NCI-H526 (cell line): ENCODE measurements at places on chromosomes 13 and 19.

DNA sequence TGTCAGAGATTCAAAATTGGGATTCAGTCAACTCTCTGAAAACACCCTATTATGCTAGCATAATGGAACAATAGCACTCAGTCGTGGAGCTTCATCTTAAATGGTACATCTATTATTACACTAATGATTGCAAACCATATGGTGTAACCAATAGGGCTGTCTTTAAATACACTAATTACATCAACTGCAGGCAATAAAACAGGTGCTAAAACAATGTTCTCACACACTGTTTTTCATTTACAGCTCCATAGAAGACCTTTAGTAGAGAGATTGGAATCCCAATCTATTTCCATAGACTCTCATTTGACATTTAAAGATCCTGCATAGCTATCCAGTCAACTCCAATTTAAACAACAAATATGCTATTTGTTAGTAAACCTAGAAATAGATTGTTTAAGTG, 1917.4 kb downstream of the OLFM4 start:
- no peak for DNase-seq

DNA sequence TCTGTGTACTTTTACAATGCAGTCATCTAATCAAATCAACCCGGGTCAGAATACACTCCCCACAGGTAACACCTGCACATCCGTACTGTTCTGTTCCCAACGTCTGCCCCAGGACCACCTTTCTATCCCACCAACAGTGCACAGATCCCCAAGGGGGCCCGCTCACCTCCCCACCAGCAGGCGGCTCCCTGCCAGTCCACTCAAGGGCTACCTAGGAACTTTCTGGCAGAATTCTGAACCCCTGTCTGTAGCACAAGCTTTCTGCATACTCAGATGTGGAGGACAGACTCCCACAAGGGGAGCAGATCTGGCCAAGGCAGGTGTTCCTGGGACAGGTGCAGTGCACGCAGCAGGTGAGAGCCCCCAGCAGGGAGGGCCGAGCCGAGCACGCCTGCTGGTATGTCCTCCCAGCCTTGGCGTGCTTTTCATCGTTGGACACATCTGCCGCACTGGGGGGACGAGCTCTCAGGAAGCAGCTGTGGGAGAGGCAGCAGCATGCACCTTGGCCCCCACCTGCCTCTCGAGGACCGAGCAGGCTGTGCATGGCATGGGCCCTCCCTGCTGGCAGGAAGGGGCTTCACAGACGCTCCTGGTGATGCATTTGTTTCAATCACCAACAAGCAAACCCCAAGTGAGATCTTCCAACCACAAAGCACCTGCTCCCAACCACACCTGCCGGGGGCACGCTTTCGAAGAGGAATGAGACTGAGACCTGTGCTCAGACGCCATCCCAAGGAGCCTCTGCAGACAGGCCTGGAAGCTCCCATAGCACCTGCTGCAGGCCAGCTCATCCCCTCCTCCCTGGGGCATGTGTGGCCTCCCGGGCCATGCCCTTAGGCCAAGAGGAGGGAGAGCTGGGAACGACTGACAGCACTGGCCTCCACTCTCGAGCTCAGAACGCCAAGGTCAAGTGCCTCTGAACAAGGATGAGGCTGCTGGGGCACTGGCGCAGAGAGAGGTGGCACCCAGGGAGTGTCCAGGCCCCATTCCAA, 35.9 kb downstream of the RAB20 start:
- peak; percentile 70 for DNase-seq

DNA sequence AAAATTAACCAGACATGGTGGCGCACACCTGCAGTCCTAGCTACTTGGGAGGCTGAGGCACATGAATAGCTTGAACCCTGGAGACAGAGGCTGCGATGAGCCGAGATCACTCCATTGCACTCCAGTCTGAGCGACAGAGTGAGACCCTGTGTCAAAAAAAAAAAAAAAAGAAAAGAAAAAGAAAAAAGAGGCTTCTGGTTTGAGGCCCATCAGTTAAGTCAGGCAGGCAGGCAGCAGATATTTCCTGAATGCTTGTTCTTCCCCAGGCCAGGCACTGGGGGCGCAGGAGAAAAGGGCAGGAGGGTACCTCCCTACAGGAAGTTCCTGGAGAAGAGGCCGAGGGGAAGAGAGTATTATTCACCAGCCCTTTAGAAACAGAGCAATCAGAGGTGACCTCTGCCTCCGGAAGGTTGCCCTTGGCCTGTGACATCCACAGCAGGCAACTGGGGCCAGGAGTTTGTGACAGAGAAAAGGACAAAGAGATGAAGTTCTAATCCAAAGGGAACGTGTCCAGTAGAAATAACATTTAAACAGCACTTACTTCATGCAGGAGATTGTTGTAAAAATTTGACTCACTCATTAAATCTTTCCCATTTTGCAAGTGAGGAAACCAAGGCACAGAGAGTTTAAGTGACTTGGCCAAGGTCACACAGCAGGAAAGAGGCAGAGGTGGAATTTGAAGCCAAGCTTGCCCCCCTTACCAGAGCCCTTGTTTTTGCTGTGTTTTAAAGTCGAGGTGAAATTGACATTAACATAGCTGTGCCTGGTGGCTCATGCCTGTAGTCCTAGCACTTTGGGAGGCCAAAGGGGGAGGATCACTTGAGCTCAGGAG, 4.3 kb upstream of the RLN3 start:
- DNase-seq = peak; percentile 10

DNA sequence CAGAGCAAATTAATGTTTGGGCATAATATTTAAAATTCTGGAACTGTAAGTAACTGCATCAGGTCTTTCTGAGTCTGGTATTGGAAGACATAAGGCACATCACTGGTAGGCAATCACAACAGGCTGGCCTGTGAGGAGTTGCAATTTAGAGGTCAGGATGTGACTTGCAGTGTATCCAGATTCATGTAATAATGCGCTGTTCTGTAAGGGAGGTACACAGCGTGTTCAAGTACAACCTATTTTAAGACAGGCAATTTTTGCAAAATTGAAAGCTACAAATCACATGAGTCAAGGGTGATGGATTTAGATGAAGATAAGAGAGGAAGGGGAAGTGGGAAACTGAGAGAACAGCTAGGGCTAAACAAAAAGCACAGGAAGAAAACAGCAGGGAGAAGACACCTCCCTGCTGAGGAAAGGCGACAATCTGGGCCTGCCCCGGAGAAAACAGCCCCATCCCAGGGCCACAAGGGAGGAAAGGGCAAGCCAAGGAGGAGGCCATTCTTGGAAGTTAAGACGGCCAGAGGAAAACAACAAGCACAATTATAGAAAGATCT, 138.1 kb downstream of the LACC1 start:
- no peak for DNase-seq

GRCh38 chr19:12800466-12800770, 1.2 kb downstream of the PRDX2 start:
- no peak for DNase-seq

DNA sequence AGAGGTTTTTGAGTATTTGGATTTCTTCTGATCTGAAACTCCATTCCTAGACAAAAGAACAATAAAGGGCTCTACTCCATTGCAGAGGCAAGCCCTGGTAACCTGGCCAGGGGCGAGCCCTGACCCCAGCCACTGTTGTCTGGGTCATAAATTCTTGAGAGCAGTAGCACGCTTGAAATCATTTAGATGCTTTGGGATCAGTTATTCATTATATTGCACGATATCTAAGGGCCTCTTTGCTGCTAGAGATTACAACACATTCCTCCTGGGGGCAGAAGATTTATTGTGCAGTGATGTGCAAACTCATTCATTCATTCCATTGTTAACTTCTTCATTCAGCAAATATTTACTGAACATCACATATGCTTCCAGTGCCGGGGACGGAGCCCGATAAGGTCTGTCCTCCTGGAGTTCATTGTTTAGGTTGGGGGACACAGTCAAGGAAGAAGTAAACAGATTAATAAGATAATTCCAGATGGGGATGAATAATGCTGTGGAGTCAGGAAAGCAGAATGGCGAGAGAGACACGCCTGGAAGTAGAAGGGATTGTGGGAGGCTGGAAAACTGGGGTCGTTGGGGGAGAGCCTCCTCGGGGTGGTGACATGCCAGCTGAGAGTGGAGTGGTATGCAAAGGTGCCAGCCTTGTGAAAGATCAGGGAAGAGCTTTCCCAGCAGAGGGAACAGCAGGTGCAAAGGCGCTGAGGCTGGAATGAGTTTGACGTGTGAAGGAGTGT, 34.9 kb downstream of the SIPA1L3 start:
- no peak for DNase-seq

DNA sequence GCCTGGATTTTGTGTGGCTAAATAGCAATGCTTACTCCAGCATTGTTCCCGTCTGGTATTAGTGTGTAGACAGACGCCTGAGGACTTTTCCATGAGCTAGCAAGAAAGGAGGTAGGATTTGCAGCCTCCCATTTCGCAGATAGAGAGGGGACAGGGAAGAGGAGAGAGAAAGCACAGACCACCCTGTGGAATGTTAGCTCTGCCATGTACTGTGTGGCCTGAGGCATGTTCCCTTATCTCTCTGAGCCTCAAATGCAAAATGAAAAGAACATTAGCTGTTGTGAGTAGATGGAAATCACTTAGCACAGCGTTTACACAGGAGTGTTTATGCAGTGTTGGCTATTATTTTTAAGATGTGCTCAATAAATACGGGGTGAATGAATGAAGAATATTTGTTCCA, 45.5 kb downstream of the OLFM4 start:
- no peak for DNase-seq

DNA sequence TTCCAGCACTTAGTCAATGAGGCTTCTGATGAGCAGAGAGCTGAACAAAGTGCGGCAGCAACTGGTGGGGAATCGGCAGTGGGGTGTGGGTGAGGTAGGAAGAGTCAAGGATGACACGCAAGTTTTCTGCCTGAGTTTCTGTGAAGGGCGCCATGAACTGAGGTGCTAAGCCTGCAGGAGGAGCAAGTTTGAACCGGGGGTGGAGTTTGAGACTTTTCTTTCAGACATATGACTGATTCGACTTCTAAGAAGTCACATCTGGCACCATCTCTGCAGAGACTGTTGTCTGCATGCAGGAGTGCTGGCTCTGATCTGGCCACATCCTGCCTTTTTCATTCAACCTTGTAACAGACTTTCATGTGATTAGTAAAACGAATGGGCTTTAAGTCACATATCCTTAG, 14.8 kb upstream of the GPI start:
- no peak for DNase-seq

GRCh38 chr13:24050292-24050711, 110.2 kb upstream of the SPATA13 start:
- no peak for DNase-seq

GRCh38 chr19:45090606-45091005, 2.4 kb upstream of the PPP1R37 start:
- no peak for DNase-seq

DNA sequence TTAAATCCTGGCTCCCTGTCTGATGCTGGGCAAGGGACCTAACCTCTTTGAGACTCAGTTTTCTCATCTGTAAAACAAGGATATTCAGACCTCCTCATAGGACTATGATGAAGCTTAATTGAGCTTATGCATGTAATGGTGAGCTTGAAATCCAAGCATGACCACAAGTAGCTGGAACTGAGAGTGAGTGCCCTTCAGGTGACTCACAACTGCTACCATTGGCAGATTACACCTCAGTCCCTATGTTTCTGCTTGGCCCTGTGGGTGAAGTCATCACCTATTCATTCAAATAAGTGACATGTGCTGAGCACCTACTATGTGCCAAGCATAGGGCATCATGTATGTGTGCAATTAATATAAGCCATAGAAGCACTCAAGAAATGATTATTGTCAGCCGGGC, 25.7 kb downstream of the NOVA2 start:
- DNase-seq = no peak

GRCh38 chr19:3556978-3557460, 367 bp downstream of the MFSD12 start:
- peak; percentile 40 for DNase-seq

DNA sequence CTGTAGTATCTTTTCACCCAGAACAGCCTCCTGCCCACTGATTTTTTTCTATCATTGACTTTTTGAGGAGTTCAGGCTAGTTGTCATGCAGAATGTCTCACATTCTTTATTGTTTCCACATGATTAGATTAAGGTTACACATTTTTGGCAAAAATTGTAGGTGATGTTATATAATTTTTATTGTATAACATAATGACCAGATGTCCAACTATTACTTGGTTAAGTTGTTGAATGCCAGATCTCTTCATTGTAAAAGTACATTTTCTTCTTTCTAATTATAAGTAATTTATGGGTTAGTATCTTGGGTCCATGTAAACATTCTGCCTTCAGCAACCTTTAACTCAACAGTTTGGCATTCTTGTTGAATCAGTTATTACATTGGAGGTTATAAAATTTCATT, 138.4 kb downstream of the POSTN start:
- no peak for DNase-seq

DNA sequence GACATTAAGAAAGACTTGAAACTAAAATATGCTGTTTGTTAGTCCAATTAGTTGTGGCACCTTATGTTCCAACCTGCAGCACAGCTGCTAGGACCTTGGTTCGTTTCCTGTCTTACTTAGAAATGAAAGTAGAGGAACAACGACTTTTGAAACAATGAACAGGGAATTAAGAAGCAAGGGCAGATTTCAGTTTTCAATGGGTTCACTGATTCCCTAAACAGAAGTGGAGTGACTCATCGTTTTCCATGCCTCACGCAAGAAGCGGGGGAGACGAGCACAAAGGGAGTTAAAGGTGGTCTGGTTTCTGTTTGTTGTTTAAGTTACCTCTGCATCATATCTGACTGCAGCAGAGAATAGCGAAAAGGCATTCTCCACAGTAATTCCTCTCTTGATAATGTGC, 44.8 kb downstream of the PHF11 start:
- no peak for DNase-seq

DNA sequence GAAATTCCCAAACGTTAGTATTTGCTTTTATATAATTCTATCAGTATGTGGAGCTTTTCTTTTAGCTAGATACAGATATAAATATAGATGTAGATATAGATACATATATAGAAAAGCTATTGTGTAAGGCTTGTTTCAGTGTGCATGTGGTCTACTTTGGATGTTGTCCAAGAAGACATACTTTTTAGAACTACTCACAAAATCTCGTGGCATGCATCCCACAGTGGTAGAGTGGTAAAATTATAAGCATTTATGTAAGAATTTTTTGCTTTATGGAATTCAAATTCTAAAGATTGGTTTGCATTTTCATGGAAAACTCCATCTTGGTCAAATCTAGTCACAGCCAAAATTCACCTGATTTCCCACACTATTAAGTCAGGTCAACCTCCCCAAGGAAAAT, 880.4 kb downstream of the EFNB2 start:
- DNase-seq = no peak

DNA sequence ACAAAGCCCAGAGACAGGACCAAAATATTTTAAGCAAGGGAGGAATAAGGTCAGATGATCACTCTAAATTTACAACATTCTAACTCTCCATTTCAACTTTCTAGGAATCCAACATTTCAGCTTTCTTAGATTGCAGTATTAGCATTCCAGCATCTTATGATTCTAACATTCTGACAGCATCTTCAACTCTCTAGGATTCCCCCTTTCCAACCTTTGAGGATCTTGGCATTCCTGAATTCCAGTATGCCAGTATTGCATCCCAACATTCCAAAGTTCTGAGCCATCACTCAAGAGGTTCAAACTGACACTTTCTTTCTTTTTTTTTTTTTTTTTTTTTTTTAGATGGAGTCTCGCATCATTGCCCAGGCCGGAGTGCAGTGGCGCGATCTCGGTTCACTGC, 13.8 kb downstream of the TGFB1 start:
- DNase-seq = no peak
